ENCODE measurements at places on chromosomes 1 and 21. TPM values are rescaled to one million over a fixed set of nuclear protein-coding genes. Genes with fewer than 3 reads are reported as not detected.

GRCh38 chr1:212641956-212642355 is 33.4 kb downstream of the ATF3 start:
- no peak for DNase-seq

GRCh38 chr1:100530880-100531487 is 7.0 kb upstream of the GPR88 start:
- DNase-seq: no peak

GRCh38 chr1:200353232-200353631 is 56.6 kb downstream of the ZNF281 start:
- DNase-seq: no peak

GRCh38 chr1:209650454-209650853 is 1.8 kb downstream of the LAMB3 start:
- DNase-seq: no peak

GRCh38 chr1:185608177-185608576 is 126.0 kb upstream of the HMCN1 start:
- no peak for DNase-seq

DNA sequence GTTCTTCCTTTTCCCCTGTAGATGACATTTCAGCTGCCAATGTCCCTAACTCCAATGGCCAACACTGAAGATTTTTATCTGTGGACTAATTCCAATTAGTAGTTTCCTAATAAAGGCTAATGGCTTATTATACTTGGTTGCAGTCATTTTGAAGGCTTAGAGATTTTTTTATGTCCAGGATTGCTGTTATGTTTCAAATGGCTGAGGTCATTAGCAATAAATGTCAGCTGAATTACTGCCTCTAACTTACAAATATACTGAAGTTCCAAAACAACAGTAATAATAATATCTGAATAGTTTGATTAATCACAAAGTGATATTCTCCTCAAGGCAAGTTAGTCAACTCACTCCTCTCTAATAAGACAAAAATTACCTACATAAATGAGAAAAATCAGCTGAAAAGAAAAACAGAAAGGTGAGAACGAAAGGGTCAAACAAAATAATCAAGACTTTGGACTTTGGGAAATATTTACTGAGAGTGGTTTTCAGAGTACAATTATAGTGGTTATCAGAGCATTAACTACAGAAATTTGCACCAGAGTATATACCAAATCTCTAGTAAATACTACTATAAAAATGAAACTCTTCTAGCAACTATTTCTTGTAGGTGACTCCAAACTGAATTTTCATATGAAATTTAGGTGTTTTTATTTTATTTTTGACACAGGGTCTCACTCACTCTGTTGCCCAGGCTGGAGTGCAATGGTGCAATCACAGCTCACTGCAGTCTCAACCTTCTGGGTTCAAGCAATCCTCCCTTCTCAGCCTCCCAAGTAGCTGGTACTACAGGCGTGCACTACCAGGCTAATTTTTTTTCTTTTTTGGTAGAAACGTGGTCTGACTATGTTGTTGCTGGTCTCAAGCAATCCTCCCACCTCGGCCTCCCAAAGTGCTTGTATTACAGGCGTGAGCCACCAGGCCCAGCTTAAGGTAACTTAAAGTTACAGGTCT is 3.5 kb downstream of the ZZZ3 start:
- no peak for DNase-seq

Gene YY1AP1
- total RNA-seq: 129 TPM

Gene MTARC1
- 123 TPM for total RNA-seq

All from omental fat pad (tissue), 4 donors.